ENCODE measurements at places on chromosomes 12 and 14.
A peak's percentile ranks its signal among the peaks of the same experiment; 100 is the strongest.

GRCh38 chr12:112007945-112008344 lies 5.0 kb downstream of the TMEM116 start:
- no peak for DNase-seq

- no peak for DNase-seq
These were observed 80.8 kb downstream of the STON2 start for GRCh38 chr14:81319314-81319713.

DNA sequence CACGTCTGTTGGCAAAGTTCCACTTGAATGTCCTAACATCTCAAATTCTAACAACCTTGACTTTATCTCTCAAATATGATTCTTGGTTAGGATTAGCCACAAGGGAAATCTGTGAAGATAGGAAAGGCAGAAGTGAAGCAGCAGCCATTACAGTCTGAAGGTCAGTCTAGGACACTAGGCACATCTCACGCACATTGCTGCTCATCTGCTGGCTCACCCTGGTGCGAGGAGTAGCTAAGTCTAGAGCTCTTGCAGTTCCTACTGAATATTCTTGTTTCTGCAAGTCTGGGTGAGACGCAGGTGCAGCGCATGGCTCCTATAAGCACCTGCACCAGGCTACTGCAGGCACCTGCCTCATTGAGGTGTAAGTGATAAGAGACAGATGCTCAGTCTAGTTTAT lies 6.4 kb upstream of the SLC25A3 start:
- DNase-seq: no peak

GRCh38 chr14:52882824-52883223 lies 68.0 kb downstream of the FERMT2 start:
- DNase-seq: no peak

- no peak for DNase-seq
These were observed 22.4 kb upstream of the P2RX4 start for GRCh38 chr12:121187501-121187900.

DNA sequence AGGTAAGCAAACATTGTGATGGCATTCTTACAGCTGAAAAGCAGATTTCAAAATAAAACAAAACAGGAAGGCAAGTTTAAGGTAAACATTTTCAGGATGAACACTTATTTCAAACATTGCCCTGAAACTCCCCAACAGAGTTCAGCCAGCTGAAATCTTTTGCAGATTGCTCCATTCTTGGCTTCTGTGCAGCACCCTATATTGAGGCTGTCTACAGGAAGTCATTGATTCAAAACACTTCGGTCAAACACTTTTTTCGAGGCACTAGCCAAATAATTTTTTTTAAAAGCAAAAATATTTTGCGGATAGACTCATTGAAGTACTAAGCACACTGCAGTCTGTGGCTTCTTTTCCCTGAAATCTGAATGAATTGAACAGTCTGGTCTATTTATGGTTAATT lies 318.1 kb upstream of the PDE3A start:
- DNase-seq: no peak

DNA sequence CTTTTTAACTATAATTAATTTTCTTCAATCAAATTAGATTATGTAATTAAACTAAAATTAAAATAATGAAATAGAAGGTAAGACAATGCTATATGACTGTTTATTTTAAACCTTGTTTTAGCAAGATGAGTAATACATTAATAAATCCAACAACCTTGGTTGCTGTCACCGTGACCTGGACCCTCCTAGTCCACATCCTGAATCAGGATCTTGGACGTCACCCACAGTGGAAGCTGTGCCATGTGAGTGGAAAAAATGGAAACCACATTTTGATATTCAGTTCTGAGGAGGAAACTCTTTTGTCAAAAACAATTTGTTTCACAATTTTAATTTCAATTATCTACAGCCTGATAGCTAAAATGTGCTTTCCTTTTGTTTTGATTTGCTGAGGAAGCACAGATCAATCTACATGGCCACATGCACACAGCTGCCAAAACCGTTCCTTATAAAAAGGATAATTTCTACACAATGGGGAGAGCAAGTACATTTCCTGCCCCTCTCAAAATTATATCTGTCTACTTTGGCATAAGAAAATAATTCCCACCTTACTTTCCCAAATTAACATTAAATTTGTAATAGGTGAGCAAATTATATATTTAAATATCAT lies 255.5 kb downstream of the RASSF9 start:
- no peak for DNase-seq

- no peak for DNase-seq
These were observed 21.2 kb downstream of the MTHFD1 start for GRCh38 chr14:64409126-64409920.

GRCh38 chr12:47757840-47758583 lies 668 bp downstream of the RAPGEF3 start:
- DNase-seq: no peak

GRCh38 chr14:99703381-99703780 lies 19.3 kb downstream of the CYP46A1 start:
- no peak for DNase-seq

DNA sequence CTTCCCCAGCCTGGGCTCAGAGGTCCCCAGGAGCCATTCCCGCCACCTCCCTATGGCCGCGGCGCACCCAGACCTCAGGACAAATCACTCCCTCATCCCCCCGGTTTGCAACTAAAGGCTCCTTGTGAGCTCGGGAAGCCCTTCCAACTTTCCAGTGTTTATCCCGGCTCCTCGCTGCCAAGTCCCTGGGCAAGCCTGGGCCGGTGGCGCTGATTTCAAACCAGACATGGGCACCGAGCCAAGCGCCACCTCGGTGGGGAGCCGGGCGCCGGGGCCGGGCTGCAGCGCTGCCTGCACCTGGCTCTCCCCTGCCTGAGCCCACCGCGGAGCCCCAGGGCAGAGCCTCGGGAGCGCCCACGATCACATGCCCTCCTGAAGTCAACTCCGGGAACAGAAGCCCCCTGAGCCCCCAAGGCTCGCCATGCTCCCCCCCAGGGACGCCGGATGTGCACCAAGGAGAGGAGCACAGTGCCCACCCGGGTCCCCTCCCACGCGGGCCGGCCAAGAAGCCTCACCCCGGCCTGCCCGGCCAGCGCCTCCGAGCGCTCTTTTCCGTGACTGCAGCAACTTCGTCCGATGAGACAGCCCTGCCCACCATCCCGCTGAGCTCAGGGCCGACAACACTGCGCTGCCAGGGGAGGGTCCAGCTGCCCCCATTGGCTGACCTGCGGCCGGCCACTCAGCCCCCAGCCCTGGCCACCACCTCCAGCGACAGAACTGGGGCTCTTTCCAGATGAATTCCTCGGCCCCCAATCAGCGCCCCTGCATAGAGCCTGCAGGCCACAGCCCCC lies 50.0 kb downstream of the NCOR2 start:
- no peak for DNase-seq

DNA sequence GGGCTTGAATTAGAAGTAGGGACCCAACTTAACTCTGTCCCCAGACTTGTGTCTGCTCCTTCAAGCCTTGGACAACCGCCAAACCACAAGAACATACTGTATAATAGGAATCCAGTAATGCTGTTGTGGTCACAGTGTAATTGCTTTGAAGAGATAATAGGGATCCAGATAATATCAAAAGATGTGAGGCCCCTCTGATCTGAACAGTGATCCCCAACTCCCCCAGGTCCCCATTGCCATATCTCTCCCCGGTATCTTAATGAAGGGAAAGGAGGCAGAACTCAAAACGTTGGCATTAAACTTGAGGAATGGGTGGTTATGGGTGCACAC lies 8.5 kb upstream of the PLEKHH1 start:
- no peak for DNase-seq

GRCh38 chr14:106838991-106839769 lies 1312.8 kb downstream of the TMEM121 start:
- no peak for DNase-seq

- no peak for DNase-seq
These were observed 9.0 kb upstream of the CD163 start for GRCh38 chr12:7512553-7512952.

GRCh38 chr14:78697341-78697740 lies 527.2 kb downstream of the NRXN3 start:
- DNase-seq: no peak

DNA sequence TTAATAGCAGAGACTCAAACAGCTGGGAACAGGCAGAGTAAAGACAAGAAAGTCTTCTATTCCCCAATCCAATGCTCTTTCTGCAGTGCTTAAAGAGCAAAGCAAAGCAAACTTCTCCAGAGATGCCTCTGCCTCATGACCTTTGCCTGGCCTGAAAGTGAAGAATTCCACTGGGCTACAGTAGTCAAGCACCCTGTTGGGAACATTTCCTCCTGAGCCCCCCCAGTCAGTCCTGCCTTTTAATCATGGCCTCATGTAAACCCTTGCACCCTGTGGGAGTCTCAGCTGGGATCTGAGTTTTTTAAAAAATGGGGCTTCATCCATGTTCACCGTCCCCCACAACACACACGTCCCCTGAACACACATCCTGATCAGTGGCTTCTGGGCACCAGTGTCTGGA lies 62.7 kb upstream of the TSPAN11 start:
- DNase-seq: no peak

DNA sequence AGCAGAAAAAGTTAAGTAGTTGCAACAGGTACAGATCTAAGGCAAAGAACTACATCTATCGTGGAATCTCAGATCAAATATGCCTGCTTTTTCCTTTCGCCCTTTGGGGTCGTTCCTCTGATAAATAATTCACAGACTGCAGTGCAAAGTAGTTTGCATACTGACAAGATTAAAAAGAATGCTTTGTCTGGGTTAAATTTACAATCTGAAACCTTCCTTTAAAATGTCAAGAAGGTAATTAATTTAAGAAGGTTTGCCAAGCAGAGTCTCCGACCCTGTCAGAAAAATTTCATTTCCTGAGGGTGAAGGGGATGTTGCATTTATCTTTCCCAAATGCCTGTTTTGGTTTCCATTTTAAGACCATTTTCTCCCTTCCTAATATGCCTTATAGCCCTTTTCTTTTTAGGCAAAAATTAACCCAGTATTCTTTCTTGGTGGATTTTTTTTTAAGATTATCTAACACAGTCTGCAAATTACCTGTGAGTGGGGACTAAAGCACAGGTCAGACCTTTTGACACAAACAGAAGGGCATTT lies 406.9 kb downstream of the LRIG3 start:
- DNase-seq: no peak

DNA sequence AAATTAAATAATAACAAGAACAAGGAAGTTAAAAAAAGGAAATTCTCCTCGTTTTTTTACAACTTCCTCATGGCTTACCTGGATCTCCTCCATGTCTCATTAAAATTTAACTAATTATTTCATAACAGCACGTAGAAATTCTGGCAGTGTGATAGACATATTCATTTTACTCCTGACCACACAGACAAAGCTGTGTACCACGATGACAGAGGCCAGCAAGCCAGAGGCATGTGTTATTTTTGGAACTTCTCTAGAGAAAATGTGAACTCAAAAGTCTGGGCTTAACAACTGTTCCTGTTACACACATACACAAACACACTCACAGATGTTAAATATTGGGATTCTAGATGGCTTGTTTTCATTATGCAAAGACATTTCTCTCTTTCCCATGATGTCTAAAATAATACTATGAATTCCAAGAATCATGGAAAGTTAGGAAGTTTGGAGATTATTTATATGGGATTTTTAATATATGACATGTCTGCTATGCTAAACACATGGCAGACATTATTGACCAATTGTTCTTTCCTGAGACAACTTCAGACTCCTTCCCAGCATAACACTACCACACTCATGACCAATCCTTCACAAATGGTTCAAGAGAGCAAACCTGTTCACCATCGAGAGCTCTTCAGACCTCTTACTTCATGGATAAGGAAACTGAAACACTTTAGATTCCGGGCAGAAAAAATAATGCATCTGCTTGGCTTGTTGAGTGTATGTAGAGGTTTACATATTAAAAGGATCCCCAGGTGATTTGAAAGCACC lies 158.7 kb downstream of the DACT1 start:
- DNase-seq: no peak

DNA sequence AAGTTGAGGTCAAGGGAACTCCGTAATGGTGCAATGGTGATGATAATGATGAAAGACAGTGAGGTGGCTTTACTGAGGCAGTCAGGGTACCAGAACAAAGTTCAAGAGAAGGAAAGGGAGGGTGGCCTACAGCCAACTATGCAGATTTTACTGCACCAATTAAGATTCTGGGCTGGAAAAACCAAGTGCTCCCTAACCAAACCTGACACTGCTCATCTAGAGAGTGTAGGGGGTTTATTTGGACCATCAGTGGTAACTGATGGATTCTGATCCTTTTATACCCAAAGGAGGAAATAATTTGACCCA lies 387 bp downstream of the LRRC9 start:
- DNase-seq: no peak

GRCh38 chr14:70600382-70601157 lies at the start of gene MED6:
Gene MED6, minus strand, starts transcription at chr14:70600655. Its CDS starts 18 bp downstream, at chr14:70600637.
- peak; percentile 93 for DNase-seq

DNA sequence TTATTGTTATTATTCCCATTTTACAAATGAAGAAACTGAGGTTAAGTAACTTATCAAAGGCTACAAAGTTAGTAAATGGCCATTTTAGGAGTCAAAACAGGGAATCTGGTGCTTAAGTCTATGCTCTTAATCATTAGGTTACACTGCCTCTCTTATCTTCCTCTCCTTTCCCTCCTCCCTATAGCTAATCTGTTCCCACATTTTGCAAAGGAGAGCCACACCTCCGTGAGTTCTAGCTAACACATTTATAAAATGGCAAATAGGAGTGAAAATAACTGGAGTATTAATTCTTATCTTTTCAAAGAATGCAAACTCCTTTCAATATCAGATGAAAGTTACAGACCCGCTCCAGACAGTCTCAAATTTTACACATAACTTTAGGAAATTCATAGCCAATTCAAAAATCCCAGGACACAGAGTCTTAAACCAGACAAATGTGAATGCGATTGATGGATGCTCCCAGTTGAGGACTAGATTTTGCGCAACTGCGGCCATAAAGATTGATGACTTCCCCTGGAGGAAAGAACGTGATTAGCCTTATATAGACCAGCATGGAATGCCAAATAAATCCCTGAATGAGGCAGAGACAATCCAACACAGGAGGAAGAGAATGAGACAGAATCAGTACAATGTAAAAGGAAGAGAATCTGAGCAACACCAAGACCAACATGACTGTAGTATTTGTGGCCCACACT lies 225.0 kb upstream of the ARID2 start:
- DNase-seq: no peak

- DNase-seq: no peak
These were observed 5.1 kb downstream of the IKBIP start for GRCh38 chr12:98639491-98639890.

DNA sequence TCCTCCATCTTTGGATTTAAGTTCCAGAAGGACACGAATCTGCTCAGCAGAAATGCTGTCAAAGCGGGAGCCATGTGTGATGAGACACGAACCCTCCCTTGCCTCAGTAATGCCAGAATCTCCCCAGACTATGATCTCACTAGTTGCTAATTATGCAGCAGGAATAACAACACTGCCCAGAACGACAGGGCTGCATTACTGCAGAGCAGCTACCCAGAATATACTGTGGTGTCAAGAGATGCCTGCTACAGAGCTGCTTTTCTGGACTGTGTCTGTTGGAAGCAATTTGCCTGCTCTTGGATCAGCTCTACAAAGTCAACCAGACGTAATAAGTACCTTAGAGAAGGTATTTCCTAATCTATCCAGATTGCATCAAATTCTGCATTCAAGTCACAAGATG lies 5.5 kb downstream of the CSRNP2 start:
- DNase-seq: no peak

- no peak for DNase-seq
These were observed 19.1 kb downstream of the TPCN1 start for GRCh38 chr12:113240395-113240794.
